NCI-H774 (cell line): ENCODE measurements at places on chromosomes 2 and 18.
A peak's percentile ranks its signal among the peaks of the same experiment; 100 is the strongest.

DNA sequence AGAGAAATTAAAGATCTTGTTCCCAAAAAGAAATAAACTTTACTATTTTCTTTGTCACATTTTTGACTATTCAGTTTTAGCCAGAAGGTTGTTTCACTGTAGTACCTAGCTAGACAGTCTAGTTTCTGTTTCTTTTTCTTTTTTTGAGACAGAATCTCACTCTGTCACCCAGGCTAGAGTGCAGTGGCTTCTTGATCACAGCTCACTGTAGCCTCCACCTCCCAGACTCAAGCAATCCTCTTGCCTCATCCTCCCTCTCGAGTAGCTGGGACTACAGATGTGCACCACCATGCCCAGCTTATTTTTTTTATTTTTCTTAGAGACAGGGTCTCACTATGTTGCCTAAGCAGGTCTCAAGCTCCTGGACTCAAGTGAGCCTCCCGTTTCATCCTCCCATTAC lies 2.2 kb downstream of the RBM45 start:
- no peak for DNase-seq

DNA sequence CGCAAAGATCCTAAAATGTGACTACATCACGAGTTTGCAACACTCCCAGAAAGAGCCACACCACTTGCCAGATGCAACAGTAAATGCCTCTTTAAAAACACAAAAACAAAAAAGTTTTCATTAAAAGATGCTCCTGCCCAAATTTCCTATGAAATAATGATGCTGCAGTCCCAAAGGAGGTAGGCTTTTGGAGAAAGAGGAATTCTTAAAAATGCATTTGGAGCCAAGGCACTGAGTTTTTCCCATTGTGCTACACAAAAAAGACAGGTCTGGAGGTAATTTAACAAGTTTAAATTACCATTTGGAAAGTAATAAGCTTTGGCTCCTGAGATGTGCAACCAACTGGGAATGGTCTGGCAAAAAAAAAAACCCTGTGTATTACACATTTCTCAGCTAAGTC lies 145.0 kb downstream of the PID1 start:
- DNase-seq, result no peak

DNA sequence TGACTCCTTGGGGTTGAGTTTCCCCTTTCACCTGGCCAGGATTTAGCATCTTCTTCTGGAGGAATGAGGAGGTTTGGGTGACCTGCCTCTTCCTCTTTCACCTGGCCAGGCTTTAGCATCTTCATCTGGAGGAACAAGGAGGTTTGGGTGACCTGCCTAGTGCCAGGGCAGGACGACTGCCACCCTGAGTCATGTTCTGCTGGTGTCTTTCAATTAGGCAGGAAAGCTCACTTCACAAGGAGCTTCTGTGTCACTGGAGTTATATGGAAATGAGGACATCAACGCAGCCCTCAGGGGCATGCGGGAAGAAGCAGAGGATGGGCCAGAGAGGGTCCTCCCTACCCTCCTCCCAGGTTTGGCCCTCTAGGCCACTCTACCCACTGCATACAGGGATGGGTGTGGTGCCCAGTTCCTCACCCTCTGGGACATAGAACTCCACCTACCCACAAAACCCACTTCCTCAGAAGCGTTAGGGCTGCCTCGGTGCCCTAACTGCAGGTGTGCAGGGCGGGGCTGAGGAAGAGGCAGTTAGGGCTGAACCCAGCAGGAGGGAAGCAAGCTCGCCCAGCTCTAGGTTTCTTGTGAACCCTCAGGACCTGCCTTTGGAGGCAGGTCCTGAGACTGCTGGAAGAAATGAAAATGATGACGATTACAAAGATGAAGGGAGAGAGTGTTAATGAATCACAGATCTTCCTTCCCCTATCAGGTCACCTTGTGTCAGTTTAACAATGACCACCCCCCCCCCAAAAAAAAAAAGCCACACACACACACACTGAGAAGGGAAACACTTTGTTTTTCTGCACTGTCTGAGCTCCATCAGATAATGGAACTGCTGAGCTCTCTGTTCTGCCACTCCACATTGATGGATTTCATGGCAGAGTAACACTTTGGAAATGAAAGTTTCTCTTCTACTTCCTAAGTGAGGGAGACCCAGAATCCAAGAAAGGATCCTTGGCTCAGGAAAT lies 71.0 kb downstream of the ARL4C start:
- DNase-seq, result no peak

GRCh38 chr18:71371951-71372605 lies 1083.2 kb downstream of the SOCS6 start:
- no peak for DNase-seq

- no peak for DNase-seq
Observed at GRCh38 chr2:148531235-148531634, 113.3 kb upstream of the EPC2 start.

- DNase-seq, result no peak
Observed at GRCh38 chr2:187962538-187962937, 329.1 kb upstream of the GULP1 start.

GRCh38 chr18:60145776-60146175 lies 226.8 kb downstream of the MC4R start:
- DNase-seq, result no peak

DNA sequence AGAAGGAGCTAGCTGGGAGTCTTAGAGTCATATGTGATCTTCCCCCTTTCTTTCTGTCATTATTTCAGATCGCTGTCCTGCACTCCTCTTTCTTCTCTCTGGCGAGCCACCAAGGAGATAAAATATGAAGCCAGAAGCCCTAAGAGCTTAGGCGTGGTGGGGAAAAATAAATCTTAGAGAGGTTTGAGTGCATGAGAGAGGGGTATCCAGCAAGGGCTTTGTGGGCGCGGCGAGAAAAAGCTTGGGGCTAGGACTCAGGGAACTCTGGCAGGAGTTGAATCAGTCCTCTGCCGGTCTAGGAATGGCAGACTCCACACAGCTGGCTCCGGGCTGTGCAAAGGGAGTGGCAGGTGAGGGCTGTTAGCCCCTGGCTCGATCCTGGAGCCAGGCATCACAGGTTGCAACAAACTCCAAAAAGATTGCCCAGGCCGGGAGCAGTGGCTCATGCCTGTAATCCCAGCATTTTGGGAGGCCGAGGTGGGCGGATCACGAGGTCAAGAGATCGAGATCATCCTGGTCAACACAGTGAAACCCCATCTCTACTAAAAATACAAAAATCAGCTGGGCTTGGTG lies 20.1 kb upstream of the IGFBP5 start:
- no peak for DNase-seq

DNA sequence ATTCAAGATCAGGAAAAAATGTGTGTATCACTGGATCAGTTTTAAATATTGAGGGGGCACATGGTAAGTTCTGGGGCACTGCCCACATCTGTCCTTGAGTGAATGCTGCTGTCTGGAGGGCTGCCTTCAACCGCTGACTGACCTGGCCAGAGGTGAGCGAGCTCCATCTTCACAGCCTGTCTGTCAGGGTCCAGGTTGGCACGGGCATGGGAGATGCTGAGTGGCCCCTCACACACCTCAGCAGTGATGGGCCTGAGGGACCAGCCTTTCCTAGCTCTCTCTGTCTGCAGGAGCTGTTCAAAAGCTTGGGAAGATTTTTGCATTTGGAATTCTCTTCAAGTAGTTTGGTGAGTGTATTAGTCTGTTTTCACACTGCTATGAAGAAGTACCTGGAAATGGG lies 114.8 kb upstream of the ALKAL2 start:
- DNase-seq, result no peak

DNA sequence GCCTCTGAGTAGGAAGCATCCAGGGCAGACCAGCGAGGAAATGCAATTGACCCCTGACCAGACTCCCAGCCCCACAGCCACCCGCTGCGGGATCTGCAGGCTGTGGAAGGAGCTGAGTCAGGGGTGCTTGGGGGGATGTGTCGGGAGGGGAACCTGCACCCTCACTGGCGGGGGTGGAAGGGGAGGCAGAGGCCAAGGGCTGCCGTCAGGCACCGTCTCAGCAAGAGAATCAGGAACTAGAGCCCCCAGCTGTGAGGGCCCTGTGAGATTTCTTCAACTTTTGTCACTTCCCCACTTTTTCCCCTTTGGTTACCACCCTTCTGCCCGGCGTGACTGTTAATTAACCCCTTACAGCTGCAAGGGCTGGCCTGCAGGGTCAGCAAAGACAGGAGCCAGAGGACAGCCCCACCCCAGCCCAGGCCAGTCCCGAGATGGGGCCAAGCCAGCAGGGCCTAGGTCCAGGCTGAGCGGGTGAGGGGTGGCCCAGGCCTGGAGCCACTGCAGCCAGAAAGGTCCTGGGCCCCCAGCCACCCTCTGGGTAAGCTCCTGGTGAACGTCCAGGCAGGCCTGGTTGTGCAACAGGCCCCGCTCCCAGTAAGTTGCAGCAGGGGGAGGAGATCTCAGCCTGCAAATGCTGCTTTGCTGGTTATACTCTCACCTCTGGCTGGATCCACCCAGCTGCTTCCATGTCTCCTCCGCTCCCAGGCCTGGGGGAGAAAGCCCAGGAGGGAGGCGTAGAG lies 147.0 kb upstream of the ID2 start:
- no peak for DNase-seq

DNA sequence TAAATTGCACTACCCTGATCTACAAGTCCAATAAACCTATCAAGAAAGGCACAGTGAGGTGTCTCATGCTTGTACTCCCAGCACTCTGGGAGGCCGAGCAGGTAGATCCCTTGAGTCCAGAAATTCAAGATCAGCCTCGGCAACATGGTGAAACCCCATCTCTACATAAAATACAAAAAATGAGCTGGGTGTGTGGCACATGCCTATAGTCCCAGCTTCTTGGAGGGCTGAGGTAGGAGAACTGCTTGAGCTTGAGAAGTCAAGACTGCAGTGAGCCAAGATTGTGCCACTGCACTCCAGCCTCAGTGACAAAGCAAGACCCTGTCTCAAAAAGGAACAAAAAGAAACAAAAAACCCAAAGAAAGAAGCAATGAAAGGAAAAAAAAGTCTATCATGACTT lies 58.9 kb downstream of the ROCK2 start:
- no peak for DNase-seq

DNA sequence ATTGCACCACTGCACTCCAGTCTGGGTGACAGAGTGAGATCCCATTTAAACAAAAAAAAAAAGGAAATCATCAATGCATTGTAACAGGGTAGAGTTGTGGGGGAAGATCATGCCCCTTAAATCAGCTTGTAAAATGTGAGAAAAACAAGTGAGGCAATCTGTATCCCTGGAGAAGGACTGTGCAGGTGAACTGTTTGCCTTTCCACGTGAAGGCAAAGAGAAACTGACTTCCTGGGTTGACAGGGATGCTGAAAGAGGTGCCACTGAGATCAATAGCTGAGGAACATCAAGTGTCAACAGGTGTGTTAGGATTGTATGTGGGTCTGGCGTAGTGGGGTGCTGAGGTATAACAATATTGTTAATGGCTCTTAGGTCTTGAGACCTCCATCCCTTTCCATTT lies 48.3 kb downstream of the CERS6 start:
- DNase-seq, result no peak

- peak; percentile 58 for DNase-seq
Observed at GRCh38 chr2:208373460-208374089, 33.0 kb upstream of the PTH2R start.

DNA sequence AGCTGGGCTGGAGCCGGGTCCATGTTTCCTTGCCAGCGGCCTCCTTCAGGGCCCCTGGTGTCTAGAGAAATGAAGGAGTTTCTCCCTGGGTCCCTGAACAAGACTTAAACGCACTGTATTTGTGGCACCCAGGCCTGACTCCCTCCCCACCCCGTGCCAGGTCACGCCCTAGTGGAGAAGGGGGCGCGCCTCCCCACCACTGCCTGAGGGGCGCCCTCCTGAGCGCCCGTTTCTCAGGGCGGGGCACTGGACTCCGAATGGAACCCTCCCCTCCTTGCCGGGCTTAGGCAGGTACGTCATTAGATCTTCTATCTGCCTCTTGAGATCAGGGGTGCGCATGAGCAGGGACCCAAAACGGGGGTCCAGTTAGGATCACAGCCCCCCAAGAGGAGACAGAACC lies 16.3 kb downstream of the ODC1 start:
- DNase-seq, result no peak

DNA sequence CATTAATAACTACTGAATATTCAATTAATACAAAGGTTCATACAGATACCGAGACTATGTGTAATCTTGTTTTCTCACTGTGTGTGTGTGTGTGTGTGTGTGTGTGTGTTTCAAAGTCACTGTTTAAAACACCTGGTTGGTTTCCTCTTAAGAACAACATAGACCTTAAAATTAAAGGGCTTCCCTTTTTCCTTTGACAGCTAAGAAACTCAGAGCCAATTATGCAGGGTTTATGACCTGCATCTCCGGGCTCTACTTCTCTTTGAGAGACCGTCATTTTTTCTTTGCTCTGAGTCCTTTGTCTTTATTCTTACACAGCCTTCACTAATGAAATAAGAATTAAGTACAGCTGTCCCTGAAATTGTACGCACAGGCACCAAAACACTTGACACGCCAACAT lies 145.6 kb downstream of the HDAC4 start:
- DNase-seq, result no peak

DNA sequence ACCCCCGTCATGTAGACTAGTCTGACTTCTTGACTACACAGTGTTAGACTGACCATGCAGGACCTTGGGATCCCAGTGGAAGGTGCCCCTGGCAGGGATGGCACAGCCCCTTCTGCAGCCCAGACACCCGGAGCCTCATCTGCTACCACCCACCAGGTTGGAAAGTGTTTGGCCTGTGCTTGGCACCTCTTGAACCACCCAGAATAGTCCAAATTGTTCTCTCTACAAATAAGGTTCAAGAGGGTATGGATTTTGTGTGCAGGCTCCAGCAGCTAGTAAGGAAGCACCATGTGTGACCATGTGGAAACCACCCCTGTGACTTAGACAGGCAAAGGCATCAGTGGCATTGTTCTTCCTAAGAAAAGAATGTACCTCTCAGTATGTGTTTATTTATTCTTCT lies 18.4 kb downstream of the L3MBTL4 start:
- no peak for DNase-seq

DNA sequence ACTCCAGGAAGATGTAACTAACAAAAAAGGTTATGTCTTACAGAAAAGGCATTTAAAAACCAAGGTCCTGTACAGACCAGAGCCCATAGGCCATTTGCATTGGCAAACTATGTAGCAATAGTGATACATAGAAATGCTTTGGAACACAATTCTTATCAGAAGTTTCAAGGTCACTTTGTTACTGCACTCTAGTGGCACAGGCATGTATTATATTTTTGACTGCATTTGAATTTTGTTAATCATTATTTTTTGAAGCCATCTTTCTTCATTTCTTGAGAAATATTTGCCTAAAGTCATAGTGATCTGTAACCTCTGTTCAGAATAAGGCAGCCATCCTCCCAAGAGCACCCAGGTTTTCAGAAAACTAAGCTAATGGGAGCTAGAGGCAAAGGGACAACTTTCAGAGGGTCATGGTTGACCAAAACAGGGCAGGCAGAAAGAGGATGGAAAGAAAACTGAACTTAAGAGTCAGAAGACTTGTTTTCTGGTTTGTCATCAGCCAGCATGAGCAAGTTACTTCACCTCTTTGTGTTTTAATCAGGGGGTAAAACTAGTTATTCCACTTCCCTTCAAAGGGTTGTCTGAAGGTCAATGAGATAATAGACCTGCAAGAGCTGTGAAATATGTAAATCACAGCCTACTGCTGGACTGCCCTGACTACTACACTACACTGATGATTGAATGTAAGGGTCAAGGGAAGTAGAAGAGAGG lies 41.5 kb downstream of the SLC38A11 start:
- peak; percentile 49 for DNase-seq

DNA sequence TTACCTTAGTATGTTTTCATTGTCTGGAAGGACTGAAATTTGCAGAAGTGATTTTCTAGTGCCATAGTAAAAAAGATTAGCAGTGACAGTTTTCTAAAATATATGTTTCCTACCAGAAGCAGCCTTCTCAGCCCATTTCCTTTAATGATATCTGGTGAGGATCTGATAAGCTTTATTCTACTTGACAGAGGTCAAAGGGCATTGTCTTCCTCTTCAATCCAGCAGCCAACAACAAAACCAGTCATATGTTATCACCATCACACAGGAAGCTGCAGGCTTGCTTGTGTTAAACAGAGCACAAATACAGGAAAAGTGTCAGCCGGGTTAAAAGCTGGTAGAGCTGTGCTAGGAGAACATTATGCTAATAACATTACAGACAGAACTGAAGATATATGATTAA lies 35.6 kb upstream of the ZSWIM2 start:
- no peak for DNase-seq
